ENCODE measurements at places on chromosomes 3 and 15. TPM values are rescaled to one million over a fixed set of nuclear protein-coding genes. Genes with fewer than 3 reads are reported as not detected.

The LEKR1 gene
- 0.37 TPM for polyA plus RNA-seq

The KBTBD8 gene
- polyA plus RNA-seq: 1.2 TPM

The ARHGEF26 gene
- 21.3 TPM for polyA plus RNA-seq

The POTEB3 gene
- not detected for polyA plus RNA-seq

The CDHR4 gene
- 0.10 TPM for polyA plus RNA-seq

The XYLB gene
- polyA plus RNA-seq: 2.2 TPM

The FOXB1 gene
- polyA plus RNA-seq: 0.03 TPM

The PPP1R14D gene
- not detected for polyA plus RNA-seq

The ACAN gene
- polyA plus RNA-seq: 0.71 TPM

The CPN2 gene
- polyA plus RNA-seq: 0.06 TPM

The GOLGA6L7 gene
- polyA plus RNA-seq: not detected
